Stimulated activated CD4-positive, alpha-beta T cell treated with anti-CD3 and anti-CD28 coated beads, Interleukin-2, amount 100 ng/mL, for 4 hours (primary cell): ENCODE measurements at places on chromosomes 1 and 21.
A peak's percentile ranks its signal among the peaks of the same experiment; 100 is the strongest.

DNA sequence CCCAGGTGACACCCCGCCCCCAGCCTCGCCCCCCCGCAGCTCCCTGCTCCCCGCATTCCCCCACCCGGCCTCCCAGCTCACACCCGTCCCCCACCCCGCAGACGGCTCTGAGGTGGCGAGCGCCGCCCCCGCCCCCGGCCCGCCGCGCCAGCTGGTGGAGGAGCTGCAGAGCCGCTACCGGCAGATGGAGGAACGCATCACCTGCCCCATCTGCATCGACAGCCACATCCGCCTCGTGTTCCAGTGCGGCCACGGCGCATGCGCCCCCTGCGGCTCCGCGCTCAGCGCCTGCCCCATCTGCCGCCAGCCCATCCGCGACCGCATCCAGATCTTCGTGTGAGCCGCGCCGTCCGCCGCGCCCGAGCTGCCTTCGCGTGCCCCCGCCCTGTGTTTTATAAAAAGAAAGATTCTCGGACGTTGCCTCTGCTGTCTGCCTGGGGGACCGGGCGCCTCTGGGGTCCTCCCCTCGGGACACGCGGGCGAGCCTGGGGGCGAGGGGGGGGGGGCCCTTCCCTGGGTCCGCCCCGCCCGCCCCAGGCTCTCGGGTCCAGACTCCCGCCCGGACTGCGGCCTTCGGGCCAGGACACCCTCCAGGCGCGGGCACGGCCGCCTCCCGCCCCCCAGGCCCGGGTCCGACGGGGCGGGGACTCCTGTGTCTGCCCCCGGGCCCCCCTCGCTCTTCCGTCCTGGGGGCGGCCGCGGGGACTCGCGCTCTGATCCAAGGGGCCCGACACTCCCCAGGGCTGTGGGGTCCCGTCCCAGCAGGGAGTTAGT lies 1.6 kb upstream of the MMP23B start:
- peak; percentile 91 for DNase-seq

DNA sequence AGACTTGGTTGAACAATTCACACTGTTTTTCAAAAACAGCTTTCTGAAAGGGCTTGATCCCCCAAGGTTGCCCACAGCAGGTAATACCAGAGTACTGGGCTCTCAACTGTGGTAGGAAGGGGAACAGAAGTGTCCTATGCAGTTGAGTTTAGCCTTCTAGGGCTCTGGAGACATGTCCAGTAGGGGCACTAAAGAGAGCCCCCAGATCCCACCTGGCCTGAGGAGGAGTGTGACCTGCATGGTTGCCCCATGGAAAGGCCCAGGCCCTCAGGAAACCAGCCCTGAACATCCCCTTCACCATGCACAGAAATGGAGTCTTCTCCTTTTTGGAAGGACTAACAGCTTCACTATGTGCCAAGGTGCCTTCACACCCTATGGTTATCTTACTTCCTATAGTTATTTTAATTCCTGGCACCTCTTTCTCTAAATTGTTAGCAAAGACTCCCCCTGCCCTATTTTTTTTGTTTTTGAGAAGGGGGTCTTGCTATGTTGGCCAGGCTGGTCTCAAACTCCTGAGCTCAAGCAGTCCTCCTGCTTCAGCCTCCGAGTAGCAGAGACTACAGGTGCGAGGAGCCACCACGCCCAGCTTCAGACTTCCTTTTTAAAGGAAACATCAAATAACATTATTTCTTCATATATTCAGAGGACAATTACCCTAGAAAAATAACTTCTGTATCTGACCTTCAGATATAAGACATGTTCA lies 16.8 kb upstream of the LSS start:
- no peak for DNase-seq

- peak; percentile 2 for DNase-seq
Observed at GRCh38 chr1:224333309-224333926, 3.4 kb upstream of the NVL start.

GRCh38 chr1:218361298-218362065 lies 16.3 kb downstream of the TGFB2 start:
- no peak for DNase-seq

- no peak for DNase-seq
Observed at GRCh38 chr21:44703731-44704635, 7.0 kb downstream of the KRTAP10-12 start.

GRCh38 chr1:86798608-86799291 lies 94.4 kb downstream of the SH3GLB1 start:
- no peak for DNase-seq

DNA sequence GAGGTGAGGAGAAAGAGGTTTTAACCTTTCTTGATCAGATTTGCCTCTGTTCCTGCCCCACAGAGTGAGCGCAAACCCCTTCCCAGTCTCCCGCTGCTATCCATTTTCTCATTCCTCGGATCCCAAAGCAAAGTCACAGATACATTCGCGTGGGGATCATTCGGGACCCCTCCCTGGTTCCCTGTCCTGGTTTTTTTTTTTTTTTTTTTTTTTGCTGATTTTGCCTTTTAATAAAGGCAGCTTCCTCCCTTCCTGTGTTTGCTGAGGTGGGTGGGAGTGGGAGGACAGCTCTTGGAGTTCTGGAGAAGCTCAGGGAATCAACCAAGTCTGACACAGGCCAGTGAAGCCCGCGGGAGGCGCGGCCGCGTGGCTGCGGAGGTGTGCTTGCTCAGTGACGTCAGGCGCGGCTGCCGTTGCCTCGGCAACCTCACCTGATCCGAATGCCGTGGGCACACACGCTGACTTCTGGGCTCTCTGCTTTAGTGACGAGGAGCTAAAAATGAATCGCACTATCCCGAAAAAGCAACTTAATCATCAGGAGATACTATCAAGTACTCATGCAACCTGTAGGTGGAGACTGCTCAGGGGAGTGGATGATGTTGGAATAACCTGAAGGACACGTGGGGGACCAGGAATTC lies 106.4 kb downstream of the TBX19 start:
- DNase-seq, result peak; percentile 81

- no peak for DNase-seq
Observed at GRCh38 chr1:156229809-156230472, 12.0 kb upstream of the BGLAP start.

GRCh38 chr1:241678536-241678935 lies 26.5 kb downstream of the WDR64 start:
- DNase-seq, result no peak

GRCh38 chr1:98556521-98557158 lies 104.9 kb upstream of the SNX7 start:
- no peak for DNase-seq

DNA sequence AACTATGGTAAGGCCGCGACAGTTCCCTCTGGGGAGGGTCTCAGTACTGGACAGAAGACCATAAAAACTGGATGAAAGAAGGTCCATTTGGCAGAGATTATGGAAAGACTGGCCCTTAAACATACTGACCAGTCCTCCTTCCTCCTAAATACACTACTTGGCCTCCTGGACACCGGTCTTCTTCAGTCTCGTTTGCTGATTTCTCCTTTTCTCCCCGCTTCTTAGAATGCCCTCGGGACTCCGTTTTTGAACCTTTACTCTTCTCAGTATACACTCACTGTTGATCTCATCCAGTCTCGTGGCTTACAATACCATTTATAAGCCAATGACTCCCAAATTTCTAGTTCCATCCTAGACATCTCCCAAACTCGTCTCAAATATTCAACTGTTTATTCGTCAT lies 694 bp upstream of the MRPL9 start:
- DNase-seq, result no peak

- DNase-seq, result peak; percentile 27
Observed at GRCh38 chr1:45299981-45300668, 26.6 kb upstream of the HPDL start.

DNA sequence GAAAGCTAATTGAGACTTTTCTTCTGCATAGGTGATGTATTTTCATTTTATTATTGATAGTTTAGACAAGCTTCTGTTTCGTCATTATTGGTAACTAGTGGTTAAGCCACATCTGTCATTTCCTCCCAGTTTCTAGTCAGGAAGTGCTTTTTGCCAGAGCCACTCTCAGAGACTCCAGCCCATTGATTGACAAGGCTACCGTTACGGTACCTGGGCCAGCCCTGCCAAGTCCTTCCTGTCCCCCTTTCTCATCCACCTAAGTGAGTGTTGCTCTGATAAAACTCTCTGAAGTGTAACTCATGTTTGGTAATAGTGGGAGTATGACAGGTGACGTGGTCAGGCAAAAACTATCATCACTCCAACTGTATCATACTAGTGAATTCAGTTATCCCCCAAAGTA lies 29.6 kb upstream of the AGL start:
- no peak for DNase-seq

GRCh38 chr1:84693005-84693404 lies 2.7 kb upstream of the SSX2IP start:
- DNase-seq, result no peak

GRCh38 chr1:196214866-196215265 lies 393.4 kb downstream of the KCNT2 start:
- no peak for DNase-seq

GRCh38 chr21:31730712-31731055 lies 1.2 kb downstream of the SCAF4 start:
- DNase-seq, result no peak

GRCh38 chr1:19443326-19443725 lies 42.0 kb downstream of the CAPZB start:
- DNase-seq, result no peak

DNA sequence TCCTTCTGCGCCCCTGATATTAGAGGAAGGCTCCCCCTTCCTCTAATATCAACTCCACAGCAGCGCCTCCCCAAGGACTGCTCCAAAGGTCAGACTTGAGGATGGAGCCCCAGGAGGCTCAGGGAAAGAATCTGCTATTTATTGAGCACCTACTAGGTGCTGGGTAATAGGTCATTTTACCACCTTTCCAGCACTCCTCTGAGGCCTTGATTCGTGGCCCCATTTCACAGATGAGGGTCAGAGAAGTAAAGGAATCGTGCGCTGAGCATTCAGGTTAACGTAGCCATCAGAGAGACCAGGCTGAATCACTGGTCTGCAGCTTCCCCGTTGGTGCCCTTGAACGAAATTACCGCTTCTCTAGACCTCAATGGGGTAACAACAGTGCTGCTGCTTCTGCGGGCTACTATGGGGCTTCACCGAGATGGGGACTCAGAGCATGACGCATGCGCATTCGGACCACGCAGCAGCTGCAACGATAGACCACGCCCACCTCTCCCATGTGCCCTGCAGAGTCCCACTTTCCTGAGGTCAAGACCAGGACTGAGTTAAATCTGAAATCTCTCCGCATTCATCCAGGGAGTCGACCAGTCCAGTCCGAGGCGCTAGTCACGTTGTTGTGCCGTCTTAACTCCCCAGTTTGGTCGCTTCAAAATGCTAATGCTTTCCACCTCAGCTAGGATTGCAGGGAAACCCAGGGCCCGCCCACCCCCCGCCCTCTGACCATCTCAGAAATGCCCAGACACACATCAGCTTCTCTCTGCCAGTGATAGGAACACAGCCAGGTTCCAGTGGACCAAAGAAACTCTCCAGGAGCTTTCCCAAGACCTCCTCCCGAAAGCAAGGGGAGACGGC lies 12.9 kb downstream of the CAMK2N1 start:
- DNase-seq, result no peak

DNA sequence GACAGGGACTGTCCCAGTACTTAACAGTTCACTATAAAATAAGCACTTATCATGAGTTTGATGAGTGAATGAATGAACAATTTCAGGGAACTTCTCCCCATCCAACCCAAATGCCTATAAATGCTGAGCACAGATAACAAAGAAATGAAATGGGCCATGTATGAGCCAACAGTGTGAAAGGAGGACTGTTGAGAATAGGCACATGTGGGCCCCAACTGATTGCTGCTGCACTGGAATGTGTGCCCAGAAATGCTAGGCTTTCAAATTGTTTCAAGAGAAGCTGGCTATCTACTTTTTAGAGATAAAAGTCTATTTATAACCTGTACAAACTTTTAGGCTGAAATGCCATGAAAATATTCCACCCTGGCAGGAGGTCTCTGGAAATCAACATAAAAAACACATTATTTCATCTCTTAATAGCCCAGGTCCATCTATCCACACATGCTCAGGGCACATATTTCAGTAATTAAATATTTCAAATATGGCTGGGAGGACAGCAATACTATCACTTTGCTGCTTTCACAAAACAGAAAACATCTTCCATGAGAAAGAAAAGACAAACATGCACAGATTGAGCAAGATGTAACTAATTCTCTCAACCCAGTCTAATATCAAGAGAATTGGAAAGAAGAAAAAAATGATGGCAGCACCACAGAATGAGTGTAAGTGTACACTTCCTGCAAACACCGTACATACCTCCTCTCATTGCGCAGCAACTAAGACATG lies 49.8 kb downstream of the COLGALT2 start:
- DNase-seq, result no peak

- no peak for DNase-seq
Observed at GRCh38 chr1:14646973-14647372, 48.5 kb downstream of the KAZN start.

GRCh38 chr1:2821966-2822620 lies 20.6 kb upstream of the TTC34 start:
- DNase-seq, result no peak

DNA sequence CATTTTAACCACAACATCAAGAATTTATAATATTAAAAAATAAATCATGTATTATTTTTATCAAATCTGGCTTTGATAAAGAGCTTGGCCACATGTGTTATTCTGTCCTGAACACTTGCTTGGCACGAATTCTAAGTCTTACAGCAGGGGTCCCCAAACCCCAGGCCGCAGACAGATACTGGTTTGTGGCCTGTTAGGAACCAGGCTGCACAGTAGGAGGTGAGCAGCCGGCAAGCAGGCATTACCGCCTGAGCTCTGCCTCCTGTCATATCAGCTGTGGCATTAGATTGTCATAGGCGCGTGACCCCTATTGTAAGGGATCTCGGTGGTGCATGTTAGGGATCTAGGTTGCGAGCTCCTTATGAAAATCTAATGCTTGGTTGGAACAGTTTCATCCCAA lies 127.6 kb upstream of the IVNS1ABP start:
- no peak for DNase-seq

- DNase-seq, result peak; percentile 51
Observed at GRCh38 chr1:109425391-109426280, 612 bp downstream of the PSMA5 start.

DNA sequence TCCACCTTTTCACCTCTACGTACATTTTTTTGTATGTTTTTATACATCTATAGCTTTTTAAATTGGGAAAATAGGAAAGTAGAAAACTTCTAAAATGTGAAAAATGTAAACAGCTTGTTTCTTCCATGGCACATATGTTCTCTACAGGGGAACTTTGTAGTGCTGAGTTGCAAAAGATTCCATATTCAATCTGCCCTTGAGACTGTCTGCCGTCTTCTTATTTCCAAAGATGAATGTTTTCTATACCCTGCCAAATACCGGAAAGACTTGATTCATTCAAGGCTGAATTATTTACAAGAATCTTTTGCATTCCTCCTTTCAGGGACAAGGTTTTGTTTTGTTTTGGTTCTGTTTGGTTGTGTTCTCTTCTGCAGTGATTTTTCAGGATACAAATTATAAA lies 1334.5 kb upstream of the ADGRL4 start:
- no peak for DNase-seq

- no peak for DNase-seq
Observed at GRCh38 chr1:166514067-166514466, 325.2 kb upstream of the POGK start.

- no peak for DNase-seq
Observed at GRCh38 chr1:183302452-183303322, 115.5 kb downstream of the NMNAT2 start.

- DNase-seq, result no peak
Observed at GRCh38 chr21:15057285-15057684, 7.5 kb downstream of the NRIP1 start.
